ENCODE measurements at places on chromosomes 5 and 9.

DNA sequence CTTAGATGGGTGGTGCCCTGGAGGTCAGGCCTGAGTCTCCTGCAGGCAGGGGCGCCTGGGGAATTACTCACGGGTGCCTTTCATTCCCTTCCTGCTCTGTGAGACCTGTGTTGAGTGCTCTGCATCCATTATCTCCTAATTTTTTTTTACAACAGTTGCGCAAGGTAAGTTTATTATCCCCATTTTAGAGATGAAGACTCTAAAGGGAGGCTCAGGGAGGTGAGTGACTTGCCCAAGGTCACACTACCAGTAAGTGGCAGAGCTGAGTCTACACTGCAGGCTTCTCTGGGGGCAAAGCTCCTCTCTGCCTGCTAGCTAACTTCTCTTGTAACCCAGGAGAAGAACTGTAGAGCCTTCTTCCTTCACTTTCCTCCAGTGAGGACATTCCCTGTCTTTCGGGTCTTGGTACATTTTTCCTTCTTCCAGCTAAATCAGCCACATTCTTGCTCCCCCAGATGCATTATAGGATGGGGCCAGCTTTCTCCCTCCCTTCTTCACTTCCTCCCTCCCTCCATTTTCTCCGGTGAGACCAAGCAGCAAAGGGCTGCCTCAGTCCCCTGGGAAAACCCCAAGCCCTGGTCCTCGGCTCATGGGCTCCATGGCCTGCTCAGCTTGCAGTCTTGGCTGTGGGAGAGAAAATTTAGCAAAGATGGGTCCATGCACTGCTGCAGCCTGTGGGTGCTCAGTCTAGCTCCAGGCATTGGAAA, 1.8 kb downstream of the PRR7 start:
- no peak for DNase-seq

GRCh38 chr9:130073373-130073772, 19.7 kb downstream of the GPR107 start:
- no peak for DNase-seq

- no peak for DNase-seq
Observed at GRCh38 chr9:119868694-119869093, 499.5 kb upstream of the BRINP1 start.

DNA sequence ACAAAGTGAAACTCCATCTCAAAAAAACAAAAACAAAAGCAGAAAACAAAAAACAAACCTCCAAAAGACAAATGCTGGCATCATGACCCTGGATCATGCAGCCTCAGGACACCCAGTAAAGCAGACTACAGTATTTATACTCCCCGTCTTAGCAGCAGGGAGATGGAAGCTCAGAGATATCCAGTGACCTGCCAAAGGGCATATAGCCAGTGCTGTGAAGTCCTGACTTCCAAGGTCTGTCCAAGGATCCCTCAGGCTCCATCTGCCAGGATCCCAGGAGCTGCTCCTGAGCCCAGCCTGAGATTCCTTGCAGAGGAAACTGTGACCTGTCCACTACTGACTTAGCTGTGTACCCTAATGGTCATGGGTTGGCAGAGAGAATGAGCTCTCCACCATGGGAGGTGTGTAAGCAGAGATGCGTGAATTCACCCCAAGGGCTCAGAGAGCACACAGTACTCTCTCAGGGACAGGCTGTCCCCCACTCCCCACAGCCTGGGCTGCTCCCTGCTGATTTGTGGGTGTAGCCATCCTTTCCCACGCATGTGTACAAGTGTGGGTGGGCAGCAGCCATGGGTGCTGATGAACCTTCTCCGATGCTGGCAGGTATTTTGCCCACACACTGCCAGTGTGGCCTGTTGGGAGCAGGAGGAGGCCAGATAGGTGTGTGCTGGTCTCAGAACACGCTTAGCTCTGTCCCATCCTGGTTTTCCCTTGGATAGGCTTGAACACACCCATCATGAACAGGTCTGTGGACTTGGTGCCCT, 2.1 kb upstream of the WNK2 start:
- no peak for DNase-seq

- DNase-seq: no peak
Observed at GRCh38 chr9:68669218-68669617, 35.8 kb upstream of the PIP5K1B start.

- no peak for DNase-seq
Observed at GRCh38 chr9:68555437-68556150, 14.9 kb upstream of the TMEM252 start.

DNA sequence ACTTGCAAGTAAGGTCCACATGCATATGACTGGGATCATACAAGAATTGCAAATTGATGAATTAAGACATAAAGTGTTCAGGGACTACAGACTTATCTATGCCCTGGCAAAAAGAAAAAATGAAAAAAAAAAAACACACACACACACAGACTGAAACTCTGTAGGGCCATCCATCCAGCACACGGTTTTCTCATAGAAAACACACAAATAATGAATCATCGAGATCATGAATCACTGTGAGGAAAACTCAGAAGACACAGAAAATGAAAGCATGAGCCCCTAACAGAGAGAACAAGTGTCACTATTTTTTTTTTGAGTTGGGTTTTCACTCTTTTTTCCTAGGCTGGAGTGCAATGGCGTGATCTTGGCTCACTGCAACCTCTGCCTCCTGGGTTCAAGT, 185.2 kb downstream of the IRX2 start:
- no peak for DNase-seq
